ENCODE measurements at places on chromosomes 16 and 17.

DNA sequence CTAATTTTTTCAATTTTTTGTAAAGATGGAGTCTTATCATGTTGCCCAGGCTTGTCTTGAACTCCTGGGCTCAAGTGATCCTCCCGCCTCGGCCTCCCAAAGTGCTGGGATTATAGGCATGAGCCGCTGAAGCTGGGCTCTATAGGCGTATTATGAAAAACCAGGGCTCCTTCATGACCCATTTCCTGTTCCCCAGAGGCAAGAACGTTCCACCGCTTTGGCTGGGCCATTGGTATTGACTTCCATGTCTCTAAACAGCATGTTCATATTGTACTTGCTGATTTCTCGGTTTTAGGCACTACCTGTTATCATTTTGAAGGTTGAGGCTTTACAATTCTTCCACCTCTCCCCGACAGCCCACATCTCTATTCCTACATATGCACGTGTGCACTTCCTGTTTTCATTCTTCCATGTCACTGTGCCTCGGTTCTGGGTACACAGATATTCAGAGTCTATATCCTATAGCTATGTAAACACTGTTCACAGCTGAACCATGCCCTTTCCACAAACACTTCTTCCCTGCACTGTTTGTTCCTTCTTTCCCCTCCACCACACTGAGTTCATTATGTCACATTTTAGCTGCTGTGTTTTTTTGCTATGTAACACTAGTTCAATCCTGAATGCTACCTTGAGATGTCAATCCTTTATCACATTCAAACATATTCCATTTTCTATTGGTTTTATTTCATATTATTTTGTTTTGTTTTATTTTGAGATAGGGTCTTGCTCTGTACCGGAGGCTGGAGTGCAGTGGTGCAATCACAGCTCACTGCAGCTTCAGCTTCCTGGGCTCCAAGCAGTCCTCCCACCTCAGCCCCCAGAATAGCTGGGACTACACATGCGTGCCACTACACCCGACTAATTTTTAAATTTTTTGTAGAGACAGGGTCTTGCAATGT is 16.8 kb upstream of the MAPK3 start:
- no peak for DNase-seq

- no peak for DNase-seq
Measured at GRCh38 chr16:89318430-89318758, 100.9 kb downstream of the ZNF778 start.

- no peak for DNase-seq
Measured at GRCh38 chr17:55727920-55728319, 5.3 kb upstream of the TMEM100 start.

- DNase-seq: no peak
Measured at GRCh38 chr17:16131593-16131992, 83.7 kb downstream of the NCOR1 start.

DNA sequence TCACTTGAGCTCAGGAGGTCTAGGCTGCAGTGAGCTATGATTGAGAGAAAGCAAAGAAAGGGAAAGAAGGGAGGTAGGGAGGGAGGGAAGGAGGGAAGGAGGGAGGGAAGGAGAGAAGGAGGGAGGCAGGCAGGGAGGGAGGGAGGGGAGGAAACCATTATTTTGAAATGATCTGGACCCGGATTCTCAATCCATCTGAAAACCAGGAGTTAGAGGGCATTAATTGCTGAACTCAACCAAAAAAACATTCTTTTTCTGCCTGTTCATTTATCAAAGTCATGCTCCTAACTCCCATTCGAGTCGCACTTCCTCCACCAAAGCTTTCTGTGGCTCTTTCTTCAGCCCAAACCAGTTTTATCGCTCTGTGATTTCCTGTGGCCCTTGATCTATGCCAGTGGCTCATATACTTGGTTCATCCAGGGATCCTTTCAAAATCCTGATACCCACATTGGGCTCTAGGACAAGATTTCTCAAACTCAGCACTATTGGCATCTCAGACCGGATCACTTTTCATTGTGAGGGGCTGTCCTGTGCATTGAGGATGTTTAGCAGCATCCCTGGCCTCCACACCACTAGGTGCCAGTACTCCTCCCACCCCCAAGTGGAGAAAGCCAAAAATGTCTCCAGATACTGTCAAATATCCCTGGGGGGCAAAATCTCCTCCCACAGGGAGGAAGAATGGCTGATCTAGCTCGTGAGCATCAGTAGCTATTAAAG is 38.2 kb downstream of the CMTM4 start:
- DNase-seq: no peak

DNA sequence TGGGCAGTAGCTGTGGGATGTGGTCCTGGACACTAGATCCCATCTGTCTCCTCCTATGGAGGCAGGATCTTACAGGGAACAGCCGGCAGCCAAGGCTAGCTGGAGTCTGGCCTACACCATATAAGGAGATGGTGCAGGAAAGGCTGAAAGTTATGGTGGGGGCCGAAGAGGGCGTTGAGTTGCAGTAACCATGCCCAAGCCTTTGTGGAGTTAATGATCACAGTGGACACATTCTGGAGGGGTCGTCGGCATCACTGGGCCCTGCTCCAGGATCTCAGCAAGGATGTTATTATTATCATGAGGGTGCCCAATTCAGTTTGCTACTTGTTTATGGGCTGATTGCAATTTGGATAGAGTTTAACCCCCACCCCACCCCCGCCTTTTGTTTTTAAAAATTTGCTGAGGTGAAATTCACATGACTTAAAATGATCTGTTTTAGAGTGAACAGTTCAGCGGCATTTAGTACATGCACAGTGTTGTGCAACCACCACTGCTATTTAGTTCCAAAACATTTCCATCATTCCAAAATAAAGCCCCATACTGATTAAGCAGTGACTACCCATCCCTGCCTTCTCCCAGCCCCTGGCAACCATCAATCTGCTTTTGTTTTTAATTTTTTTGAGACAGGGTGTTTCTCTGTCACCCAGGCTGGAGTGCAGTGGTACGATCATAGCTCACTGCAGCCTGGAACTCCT is 184.3 kb upstream of the CACNG3 start:
- no peak for DNase-seq

DNA sequence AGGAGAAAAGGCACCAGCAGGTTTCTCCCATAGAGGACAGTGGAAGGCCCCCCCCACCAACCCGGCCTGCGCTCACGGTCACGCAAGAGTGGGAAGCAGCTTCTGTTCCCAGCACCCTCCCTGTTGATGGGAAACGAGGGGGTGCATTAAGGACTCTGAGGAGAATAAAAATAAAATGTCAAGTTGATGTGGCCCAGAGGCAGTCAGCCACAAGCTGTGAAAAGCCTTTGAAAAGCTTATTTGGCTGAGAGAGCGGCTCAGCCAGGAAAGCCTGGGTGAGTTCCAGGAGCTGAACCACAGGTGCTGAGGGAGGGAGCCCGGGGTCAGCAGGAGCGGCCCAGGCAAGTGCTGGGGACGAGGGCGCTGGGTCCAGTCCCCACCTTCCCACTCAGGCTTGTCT is 26.9 kb upstream of the SPATA32 start:
- no peak for DNase-seq

DNA sequence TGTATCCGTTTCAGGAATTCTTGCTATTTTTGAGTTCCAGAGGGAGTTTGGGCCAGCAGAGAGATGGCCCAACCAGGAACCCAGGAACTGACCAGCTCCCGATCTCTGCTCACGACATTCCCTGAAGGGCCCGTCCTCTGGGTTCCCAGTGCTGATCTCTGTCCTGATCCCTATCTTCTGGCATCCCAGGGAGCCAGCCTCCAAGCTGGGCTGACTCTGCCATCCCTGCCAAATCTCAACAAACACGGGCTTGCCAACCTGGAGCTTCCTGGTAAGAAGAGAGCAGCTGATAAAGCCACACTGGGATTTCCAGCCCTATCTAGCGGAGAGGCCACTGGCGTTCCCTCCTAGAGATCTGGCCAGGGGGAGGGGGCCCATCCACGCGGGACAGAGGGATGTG is 16.2 kb downstream of the GPRC5B start:
- no peak for DNase-seq

GRCh38 chr16:53530046-53530445 is 27.0 kb upstream of the AKTIP start:
- no peak for DNase-seq

GRCh38 chr16:27511657-27512448 is 37.9 kb downstream of the GTF3C1 start:
- DNase-seq: no peak

- DNase-seq: no peak
Measured at GRCh38 chr17:40679523-40679907, 14.5 kb upstream of the KRT222 start.

GRCh38 chr17:7552621-7553051 is 3.8 kb downstream of the TNFSF12 start:
- no peak for DNase-seq

GRCh38 chr16:17320009-17320408 is 150.8 kb downstream of the XYLT1 start:
- no peak for DNase-seq

DNA sequence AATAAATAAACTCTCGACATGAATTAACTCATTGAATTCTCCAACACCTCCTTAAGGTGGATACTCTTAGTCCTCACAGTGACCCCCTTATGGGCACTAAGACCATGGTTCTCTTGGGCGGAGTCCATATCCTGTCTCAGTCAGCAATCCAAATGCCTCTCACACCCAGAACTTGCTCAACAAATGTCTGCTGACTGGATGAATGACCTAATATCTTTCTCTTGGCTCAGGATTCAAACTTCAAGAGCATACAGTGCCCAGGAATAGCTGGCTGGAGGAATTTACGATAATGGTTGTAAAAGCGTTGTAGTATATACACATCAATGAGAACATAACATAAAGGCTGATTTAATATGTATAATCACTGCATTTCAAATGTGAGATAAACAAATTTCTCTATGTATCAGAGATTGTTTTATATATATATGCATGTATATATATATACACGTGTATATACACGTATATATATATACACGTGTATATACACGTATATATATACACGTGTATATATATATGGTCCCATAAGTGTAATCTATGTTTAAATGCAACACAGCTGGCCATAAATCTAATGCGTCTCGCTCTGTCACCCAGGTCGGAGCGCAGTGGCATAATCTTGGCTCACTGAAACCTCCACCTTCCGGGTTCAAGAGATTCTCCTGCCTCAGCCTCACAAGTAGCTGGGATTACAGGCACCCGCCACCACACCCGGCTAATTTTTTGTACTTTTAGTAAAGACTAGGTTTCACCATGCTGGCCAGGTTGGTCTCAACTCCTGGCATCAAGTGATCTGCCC is 6.5 kb upstream of the UBB start:
- DNase-seq: no peak

DNA sequence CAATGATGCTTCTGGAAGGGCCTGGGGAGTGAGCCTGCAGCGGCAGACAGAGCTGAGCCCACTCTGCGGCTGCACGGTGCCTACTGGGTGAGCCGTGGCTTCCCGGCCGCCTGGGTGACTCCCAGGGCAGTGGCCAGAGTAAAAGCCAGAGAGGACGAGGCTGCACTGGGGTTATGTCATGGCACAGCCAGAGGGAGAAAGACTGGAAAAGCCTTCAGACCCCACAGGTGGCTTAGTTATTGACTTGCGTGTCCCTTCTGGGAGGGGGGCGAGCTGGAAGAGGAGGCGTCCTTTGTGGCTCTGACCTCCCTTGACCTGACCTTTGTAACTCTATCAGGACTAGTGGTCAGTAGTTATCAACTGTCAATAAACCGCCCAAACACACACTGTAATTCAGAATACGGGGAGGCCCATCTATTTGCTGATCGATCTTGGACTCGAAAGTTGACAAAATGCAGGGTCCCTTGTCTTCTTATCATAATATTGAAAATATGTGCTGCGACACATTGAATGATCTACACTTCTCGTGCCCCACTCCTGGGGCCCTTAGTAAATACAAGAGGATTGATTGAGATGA is 385.9 kb upstream of the ZFHX3 start:
- DNase-seq: no peak

- no peak for DNase-seq
Measured at GRCh38 chr17:44334315-44334714, 9.7 kb upstream of the SLC25A39 start.

GRCh38 chr16:14490235-14490634 is 139.8 kb downstream of the PARN start:
- no peak for DNase-seq

GRCh38 chr17:45132320-45132571 is at the start of gene PLCD3:
PLCD3 (minus strand) TSS chr17:45132515; CDS start chr17:45132410, 105 bp downstream.
- DNase-seq: no peak

DNA sequence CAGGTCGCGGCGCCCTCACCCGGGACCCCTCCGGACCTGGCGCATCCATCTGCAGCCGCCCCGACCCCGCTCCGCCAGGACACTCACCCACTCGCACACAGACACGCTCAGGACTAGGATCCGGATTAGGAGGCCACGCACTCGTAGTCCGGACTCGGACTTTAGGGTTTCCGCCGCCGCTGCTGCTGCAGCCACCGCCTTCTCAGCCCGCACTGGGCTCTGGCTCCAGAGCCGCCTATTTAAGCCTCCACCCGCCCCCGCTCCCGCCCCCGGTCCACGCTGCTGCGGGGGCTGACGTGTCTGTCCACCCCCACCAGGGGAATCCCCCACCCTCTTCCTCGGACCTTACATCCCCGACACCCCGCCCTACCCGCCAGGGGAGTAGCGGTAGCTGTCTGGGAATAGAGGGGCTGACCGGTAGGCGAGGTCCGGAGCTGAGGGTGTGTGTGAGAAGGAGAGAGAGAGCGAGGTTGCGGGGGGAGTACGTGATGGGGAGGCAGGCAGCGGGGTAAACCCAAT is at the start of gene RRAD:
TSS of gene RRAD (minus strand) at position 214 of the 519 bp plus-strand sequence. CDS start 356 bp downstream, outside the sequence.
- DNase-seq: no peak

DNA sequence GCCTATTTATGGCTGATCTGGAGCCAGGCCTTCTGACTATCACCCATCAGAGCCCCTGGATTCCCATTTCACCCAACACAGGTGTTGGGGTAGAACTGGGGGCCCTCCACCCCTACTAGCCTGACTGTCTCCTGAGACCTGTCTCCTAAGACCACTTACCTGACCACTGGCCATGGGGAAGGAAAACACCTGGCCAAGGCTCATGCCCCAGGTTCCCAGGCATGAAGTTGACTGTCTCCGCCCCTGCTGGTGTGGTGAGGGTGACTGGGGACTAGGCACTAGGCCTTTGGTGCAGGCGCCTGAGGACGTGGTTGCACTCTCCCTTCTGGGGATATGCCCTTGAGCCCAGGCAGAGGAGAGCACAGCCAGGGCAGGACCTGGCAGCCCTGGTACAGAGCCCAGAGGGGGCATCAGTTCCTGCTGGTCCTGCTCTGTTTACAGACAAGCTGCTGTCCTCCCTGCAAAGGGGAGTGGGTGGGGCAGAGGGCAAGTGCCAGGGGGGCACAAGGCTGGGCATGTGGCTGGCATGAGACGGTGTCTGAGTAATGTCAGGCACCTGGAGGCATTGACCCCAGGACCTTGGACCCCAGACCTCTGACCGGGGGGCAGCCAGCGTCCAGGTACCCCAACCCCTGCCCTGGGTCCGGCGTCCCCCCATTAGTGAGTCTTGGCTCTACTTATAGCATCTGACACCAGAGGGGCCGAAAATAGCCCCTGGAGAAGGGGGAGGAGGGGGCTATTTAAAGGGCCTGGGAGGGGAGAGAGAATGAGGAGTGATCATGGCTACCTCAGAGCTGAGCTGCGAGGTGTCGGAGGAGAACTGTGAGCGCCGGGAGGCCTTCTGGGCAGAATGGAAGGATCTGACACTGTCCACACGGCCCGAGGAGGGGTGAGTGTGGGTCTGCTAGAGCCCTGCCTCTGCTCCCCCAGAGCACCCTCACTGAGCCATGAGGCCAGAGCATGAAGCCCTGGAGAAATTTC is at the start of gene TCAP:
TSS of gene TCAP (plus strand) at position 769 of the 981 bp plus-strand sequence. CDS start at position 780, 11 bp downstream.
- DNase-seq: no peak

- DNase-seq: no peak
Measured at GRCh38 chr17:65473985-65474384, 87.5 kb downstream of the AXIN2 start.

Data from stimulated activated CD4-positive, alpha-beta T cell treated with anti-CD3 and anti-CD28 coated beads, TNF-alpha, amount 100 ng/mL, for 48 hours (primary cell).